ENCODE measurements at places on chromosomes 2 and 18. TPM values are rescaled to one million over a fixed set of nuclear protein-coding genes. Genes with fewer than 3 reads are reported as not detected.

DNA sequence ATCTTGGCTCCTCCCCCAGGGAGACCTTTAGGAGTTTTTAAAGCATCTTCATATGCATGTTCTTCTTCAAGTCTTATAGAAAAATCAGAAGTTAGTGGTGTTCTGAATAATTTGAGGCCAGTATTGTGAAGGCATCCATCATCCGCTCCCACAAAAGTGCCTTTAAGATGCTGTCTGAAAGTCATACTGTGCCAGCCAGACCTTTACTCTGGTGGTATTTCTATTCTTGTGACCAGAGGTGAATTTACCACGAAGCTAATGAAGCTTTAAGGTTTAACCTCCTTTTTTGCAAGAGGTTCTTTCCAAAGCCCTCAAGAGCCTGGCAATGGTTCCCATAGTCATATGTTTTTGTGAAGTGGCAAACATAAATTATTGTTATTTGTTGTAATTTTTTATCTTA, 54.3 kb downstream of the SLC40A1 start:
- no peak for DNase-seq

- DNase-seq, result no peak
Observed at GRCh38 chr2:72750466-72750865, 75.4 kb downstream of the EXOC6B start.

- DNase-seq, result no peak
Observed at GRCh38 chr18:31064130-31064529, 21.6 kb upstream of the DSC3 start.

DNA sequence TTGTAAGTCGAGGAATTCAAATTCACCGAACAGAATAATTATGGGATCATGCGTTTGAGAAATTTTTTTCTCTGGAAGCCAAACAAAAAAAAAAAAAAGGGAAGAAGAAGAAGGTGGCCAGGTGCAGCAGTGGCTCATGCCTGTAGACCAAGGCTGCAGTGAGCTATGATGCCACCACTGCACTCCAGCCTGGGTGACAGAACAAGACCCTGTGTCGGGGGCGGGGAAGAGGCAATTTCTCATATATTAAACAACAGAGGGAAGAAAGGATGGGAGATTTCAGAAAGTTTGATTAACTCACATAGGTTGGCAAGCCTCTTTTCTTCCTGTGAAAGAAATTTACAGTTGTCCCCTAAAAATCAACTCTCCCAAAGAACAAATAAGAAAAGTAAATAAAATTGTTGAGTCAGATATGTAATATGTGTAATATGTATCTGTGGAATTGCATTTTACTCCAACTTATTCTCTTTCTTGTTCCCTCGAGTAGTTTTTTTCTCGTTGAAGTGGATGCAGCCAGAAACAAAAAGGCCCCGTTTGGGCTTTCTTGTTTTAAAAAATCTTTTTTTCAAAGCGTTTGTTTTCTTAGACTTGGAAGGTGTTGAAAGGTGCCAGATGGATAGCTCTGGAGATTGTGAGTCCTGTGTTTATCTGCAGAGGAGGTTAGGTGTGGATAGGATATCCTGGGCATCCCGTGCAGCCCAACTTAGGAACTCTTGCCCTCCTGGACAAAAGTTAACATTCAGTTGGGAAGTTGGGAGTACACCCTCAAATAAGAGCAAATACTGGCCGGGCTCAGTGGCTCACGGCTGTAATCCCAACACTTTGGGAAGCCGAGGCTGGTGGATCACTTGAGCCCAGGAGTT, 25.4 kb upstream of the FMNL2 start:
- no peak for DNase-seq

DNA sequence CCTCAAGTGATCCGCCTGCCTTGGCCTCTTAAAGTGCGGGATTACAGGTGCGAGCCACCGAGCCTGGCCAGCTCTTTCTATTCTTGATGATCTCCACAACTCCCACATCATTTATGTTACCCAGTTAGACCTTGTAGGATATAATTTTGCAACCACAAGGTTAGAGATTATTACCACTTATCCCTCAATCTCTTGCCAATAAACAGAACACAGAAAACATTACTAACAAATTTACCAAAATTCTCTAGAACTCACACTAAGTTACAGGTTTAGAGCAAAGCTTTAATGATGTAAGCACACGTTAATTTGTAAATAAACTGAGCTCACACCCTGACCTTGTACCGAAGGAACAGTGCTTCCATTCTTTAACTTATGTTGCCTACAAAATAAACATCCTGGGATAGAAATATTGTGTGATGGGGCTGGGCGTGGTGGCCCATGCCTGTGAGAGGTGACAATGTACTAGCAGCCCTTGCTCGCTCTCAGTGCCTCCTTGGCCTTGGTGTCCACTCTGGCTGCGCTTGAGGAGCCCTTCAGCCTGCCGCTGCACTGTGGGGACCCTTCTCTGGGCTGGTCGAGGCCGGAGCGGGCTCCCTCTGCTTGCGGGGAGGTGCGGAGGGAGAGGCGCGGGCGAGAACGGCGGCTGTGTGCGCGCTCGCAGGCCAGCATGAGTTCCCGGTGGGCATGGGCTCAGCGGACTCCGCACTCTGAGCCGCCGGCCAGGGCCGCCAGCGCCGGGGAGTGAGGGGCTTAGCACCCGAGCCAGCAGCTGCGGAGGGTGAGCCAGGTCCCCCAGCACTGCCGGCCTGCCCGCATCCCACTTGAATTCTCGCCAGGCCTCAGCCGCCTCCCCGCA, 42.1 kb upstream of the ITSN2 start:
- no peak for DNase-seq

- no peak for DNase-seq
Observed at GRCh38 chr2:217660423-217660822, 342.4 kb downstream of the TNS1 start.

DNA sequence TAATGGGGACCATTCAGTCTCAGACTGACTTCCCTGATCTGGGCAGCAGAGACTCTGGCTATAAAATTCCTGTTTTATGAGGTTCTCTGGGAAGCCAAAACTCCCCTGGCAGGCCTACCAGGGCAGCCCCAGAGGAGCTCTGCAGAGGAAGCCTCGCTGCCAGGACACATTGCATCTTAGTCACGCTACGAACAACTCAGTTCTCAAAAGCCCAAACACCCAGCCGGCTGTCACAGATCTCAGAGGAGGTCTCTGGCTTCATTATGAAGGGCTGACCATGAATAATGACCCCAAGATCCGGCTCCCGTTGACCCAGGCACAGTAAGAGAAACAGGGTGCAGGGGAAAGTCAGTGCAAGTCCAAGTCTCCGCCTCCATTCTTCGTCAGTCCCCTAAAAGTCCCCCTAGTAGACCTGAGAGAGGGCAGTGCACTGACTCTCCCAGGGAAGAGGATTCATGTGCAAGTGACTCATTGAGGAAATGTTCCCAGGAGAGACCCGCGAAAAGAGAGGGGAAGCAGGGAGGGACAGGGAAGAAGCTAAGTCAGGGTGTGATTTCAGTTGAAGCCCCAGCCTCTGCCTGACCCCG, 212.3 kb downstream of the CYP26B1 start:
- no peak for DNase-seq

- no peak for DNase-seq
Observed at GRCh38 chr2:67997528-67997900, 65.3 kb downstream of the C1D start.

- no peak for DNase-seq
Observed at GRCh38 chr2:30266051-30266621, 34.8 kb downstream of the LBH start.

DNA sequence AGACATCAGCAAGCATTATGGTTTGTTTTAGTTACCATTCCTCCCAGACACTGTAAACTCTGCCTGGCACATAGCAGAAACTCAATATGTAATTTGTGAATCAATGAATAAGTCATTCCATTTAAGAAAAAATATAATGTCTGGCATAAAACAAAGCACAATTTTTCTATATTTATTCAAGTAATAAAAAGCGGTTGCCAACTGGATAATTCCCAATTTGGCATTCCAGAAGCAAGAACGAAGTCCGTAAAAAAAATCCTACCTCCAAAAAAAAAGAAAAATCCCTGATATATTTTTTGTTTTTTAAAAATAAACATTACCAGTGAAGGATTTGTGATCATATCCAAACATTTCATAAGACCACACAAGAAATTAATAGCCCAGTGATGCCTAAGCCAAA, 351.3 kb upstream of the LRRTM4 start:
- DNase-seq, result no peak

Gene SNORC
- 2.1 TPM for total RNA-seq

Gene NOSTRIN
- not detected for total RNA-seq

Gene RSAD2
- 0.67 TPM for total RNA-seq
